A549 treated with RU486 at 1 μM for 4 hours (cell line): ENCODE measurements at places on chromosomes 12 and 14. TPM values are rescaled to one million over a fixed set of nuclear protein-coding genes. Genes with fewer than 3 reads are reported as not detected.

The KLRC2 gene
- 0.87 to 2.1 TPM (median 1.4 TPM) in 5 replicates for total RNA-seq

The DERA gene
- 38.4 to 53.2 TPM (median 43.2 TPM) in 5 replicates for total RNA-seq

The KRT3 gene
- 0.05 to 0.08 TPM (median 0.07 TPM) in 3 of 5 replicates, not detected in the others for total RNA-seq

The PLEKHD1 gene
- total RNA-seq = 0.03 to 0.05 TPM (median 0.04 TPM) in 3 of 5 replicates, not detected in the others

The MYF6 gene
- total RNA-seq = not detected in 5 replicates

The OR4Q3 gene
- not detected in 5 replicates for total RNA-seq

The C12orf60 gene
- total RNA-seq = 0.95 to 1.9 TPM (median 1.7 TPM) in 5 replicates

The TAS2R13 gene
- total RNA-seq = not detected in 5 replicates

The KRT79 gene
- total RNA-seq = 0.21 TPM in 2 of 5 replicates, not detected in the others

The POLE2 gene
- total RNA-seq = 8.3 to 15.6 TPM (median 13.8 TPM) in 5 replicates

The KRT74 gene
- total RNA-seq = not detected in 5 replicates

The E2F7 gene
- 6.3 to 8.3 TPM (median 7.9 TPM) in 5 replicates for total RNA-seq

The TIMELESS gene
- 33.4 to 39.1 TPM (median 36.7 TPM) in 5 replicates for total RNA-seq

The FAIM2 gene
- not detected in 5 replicates for total RNA-seq

The SIX6 gene
- total RNA-seq = not detected in 5 replicates

The VCPKMT gene
- 6.3 to 10.4 TPM (median 8.9 TPM) in 5 replicates for total RNA-seq

The VDR gene
- total RNA-seq = 2.8 to 3.6 TPM (median 3.0 TPM) in 5 replicates

The SDS gene
- total RNA-seq = 0.16 to 1.0 TPM (median 0.59 TPM) in 5 replicates

The OTUB2 gene
- 3.7 to 6.8 TPM (median 4.3 TPM) in 5 replicates for total RNA-seq

The KRT6C gene
- not detected in 5 replicates for total RNA-seq

The PLCZ1 gene
- not detected in 5 replicates for total RNA-seq

The HOXC6 gene
- 4.2 to 5.4 TPM (median 4.5 TPM) in 5 replicates for total RNA-seq

The AKAP5 gene
- total RNA-seq = 0.18 to 0.50 TPM (median 0.37 TPM) in 5 replicates

The ACOT6 gene
- total RNA-seq = not detected in 5 replicates

The CCDC177 gene
- total RNA-seq = not detected in 5 replicates

The RD3L gene
- total RNA-seq = not detected in 5 replicates

The SLC22A17 gene
- 5.2 to 8.9 TPM (median 6.8 TPM) in 5 replicates for total RNA-seq

The BAG5 gene
- total RNA-seq = 18.0 to 24.9 TPM (median 23.4 TPM) in 5 replicates

The KRT83 gene
- 2.5 to 6.9 TPM (median 5.9 TPM) in 5 replicates for total RNA-seq
